OCI-LY7 (cell line): ENCODE measurements at places on chromosomes 2 and 18.

GRCh38 chr2:69202327-69202726, 184.7 kb downstream of the GFPT1 start:
- no peak for DNase-seq

- DNase-seq: no peak
These were observed 994.7 kb upstream of the POU3F3 start for GRCh38 chr2:103859238-103859637.

- no peak for DNase-seq
These were observed 143.2 kb downstream of the MTCL1 start for GRCh38 chr18:8848541-8848940.

DNA sequence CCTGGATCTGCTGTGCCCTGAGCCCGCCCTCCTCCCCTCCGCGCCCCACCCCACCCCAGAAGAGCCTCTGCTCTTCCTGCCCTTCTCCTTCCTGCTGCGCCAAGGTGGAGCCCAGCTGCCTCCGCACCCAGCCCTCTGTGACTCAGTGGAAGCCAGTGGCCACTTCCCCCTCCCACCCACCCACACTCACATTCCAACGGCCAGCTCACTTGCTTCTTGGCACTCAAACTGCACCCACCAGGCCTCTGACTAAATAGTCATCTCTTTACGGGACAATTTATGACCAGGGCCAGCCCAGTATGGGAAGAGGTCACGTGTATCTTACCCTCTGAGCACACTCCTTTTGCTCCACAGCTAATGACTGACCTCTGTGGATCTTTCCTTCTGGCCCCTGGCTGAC, 150.4 kb upstream of the SLC1A4 start:
- no peak for DNase-seq

- no peak for DNase-seq
These were observed 77.2 kb downstream of the NAT8 start for GRCh38 chr2:73564986-73565385.

- DNase-seq: no peak
These were observed 2.0 kb upstream of the MYO1B start for GRCh38 chr2:191243154-191243553.

GRCh38 chr2:52429740-52430139, 1337.9 kb upstream of the CHAC2 start:
- no peak for DNase-seq

DNA sequence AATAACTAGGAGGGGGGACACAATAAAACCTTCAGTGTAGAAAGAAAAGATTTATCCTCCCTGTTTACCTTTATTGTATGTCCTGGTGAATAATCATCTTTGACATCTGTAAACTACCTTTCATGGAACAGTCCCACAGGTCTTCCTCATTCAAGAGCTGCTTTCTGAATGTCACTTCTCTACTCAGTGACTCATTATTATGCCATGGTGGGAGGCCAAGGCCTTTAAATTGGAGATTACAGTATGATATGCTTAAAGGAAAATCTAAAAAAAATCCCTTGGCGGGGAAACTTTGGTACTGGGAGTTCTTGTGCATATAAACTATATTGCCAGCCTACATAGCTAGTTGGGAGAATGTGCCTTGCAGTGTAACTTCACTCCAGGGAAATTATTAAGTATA, 713.0 kb downstream of the TDRD15 start:
- no peak for DNase-seq

- DNase-seq: no peak
These were observed 794 bp upstream of the CHCHD5 start for GRCh38 chr2:112583497-112584133.

DNA sequence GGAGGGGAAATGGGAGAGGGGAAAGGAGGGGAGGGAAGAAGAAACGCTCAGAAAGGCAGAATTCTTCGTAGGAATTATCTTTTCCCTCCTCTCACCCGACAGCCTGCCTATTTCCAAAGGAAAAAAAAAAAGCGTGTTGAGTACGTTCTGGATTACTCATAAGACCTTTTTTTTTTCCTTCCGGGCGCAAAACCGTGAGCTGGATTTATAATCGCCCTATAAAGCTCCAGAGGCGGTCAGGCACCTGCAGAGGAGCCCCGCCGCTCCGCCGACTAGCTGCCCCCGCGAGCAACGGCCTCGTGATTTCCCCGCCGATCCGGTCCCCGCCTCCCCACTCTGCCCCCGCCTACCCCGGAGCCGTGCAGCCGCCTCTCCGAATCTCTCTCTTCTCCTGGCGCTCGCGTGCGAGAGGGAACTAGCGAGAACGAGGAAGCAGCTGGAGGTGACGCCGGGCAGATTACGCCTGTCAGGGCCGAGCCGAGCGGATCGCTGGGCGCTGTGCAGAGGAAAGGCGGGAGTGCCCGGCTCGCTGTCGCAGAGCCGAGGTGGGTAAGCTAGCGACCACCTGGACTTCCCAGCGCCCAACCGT, at the start of gene GAD1:
TSS of gene GAD1 (plus strand) at position 384 of the 589 bp plus-strand sequence. CDS start 1,705 bp downstream, outside the sequence.
- DNase-seq: no peak

GRCh38 chr2:42777883-42778805, 14.2 kb upstream of the OXER1 start:
- DNase-seq: peak; percentile 18

- DNase-seq: no peak
These were observed 255.8 kb upstream of the LRRTM1 start for GRCh38 chr2:80560326-80560725.

DNA sequence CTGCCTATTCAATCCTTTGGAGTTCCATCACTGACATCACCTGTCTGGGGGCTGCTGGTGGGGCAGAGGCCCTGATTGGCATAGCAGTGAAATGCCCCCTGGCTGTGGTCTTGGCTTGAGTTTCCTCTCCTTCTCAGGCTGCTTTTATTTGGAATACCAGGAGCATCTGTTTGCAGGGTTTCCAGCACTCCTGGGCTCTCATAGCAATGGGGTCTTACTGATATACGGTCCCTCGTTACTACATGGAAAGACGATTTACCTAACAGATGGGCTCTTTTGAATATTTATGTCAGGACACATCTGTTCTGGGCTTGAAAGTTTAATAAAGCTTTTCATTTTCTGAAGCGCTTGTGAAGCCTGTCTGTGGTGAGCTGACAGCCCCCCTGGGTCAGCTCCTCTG, 230.3 kb downstream of the SLC4A3 start:
- DNase-seq: no peak

GRCh38 chr18:8802017-8802672, 96.8 kb downstream of the MTCL1 start:
- no peak for DNase-seq

DNA sequence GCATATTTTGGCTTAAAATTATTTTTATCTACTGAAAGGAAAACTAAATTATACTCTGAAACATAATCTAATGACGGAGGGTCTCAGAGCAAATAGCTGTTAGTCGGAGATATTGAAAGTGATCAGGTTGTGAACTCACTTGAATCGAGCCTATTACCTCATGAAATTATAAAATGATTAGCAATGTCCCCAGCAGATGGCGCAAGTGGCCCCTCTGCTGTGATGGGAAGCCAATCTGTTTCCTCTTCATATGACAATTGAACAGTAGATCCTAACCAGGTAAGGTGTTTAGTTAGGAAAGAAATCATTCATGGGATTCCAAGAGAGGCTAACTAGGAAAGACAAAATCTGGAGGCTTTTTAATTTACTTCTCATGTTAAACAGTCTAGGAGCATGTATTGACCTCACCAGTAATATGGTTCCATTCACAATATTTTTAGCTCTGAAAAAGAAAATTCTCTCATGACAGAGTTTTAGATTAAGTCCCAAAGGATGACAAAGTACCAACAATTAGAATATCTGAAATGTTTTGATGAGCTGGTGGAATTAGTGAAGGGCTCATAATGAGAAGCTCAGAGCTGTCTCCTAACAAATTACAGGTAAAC, 29.9 kb upstream of the MPPE1 start:
- peak; percentile 75 for DNase-seq

DNA sequence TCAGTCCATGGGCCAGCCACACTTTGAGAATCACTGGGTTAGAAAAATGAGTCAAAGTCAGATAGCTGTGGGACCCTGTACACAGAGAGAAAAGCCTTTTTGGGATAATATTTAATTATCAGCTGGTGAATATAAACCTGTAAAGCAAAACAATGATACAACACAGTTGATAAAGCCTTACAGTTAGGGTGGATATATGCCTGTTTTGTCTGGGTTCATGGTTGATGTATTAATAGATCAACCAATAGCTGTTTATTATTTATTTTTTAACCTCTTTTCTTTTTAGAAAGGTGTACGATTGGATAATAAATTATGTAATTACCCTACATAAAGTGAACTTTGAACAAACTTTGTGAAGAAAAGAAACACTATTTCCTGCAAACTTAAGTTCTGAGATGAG, 145.6 kb downstream of the TDRD15 start:
- no peak for DNase-seq

- DNase-seq: no peak
These were observed 6.5 kb upstream of the KCNG2 start for GRCh38 chr18:79790996-79791972.

DNA sequence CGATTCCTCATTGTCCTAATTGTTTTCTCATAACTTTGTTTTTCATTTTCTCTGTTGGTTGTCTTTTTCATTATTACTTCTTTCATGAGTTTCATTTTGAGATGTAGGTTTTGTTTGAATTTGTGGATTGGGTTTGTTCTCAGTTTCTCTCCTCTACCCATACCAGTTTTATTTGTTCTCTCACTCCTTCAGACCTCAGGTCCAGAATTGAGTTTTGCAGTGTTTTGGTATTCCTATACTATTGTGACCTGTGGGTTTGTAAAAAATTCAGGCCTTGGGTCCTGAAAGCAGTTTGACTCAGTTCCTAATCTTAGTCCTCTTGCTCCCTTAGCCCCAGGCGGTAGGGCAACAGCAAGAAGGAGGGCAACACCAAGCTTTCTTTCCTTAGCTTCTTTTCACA, 28.3 kb upstream of the UBE2E3 start:
- DNase-seq: no peak

DNA sequence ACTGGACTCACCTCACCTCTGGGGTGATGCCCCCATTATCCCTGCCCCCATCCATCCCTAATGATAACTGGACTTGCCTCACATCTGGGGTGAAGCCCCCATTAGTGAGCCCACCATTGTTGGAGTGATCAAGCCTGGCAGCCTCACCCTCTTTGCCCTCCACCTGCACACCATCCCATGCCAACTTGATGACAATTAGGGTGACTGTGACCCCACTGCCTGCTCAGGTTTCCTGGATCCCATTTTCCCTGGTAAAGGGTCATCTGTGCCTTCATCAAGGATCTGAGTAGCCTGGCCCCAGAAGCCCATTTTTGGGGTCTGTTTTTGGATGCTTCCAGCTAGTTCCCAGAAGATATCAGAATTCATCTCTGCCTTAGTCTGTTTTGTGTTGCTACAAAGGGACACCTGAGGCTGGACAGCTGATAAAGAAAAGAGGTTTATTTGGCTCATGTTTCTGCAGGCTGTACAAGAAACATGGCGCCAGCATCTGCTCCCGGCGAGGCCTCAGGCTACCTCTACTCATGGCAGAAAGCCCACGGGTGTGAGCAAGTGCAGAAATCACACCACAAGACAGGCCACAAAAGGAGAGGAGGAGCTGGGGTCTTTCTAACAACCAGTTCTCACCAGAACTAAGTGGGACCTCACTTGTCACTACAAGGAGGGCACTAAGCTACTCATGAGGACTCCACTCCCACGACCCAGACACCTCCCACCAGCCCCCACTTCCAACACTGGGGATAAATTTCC, 196.4 kb upstream of the TWIST2 start:
- DNase-seq: no peak

DNA sequence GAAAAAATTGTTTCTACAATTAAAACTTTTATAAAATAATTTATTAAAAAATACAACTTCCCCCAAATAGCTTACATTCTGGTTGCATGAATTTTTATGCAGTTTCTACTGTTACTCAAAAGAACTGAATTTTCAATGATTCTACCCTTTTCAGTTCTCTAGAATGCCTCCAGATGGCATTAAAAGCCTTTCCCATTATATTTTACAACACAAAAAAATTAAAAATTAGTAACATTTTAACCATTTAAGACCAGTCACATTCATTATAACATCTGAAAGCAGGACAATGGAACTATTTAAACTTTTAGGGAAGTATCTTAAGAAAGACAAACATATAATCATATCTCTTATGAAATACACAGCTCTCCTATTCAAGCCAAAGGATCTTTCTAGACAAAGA, 236.0 kb upstream of the REV1 start:
- no peak for DNase-seq

DNA sequence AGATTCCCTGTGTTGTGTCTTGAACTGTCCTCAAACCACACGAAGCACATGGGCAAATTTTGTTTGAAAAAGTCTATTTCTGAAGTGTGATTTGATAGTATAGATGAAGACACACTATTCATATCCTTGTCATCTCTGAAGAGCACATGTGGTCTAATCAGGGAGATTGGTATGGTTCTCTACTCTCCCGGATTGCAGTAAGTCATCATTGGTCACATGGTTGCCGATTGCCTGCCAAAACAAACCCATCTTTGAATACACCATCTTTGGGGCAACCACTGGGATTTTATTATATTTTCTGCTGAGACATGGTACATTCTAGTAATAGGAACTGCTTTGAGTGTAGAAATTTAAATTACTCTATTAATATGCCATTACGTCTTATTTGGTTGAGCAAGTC, 186.9 kb downstream of the MYO1B start:
- no peak for DNase-seq

DNA sequence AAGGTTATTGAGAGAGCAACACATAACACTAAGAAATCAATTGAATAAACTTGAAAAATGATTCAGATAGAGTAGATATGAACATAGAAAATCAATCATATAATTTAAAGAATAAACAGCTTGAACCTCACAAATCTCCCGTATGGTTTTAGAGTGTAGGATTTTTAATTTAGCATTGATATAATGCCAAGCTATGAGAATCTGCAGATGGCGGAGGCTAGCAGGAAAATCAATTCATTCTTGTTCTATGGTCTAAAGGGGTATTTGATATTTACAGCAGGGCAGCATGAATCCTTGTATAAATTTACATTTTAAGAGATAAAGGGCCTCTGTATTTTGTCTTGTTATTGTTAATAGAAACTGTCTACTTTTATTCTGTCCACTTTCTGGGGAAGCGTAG, 797.0 kb downstream of the GALR1 start:
- DNase-seq: no peak

GRCh38 chr18:22563164-22563583, 145.5 kb upstream of the CTAGE1 start:
- DNase-seq: peak; percentile 39

- DNase-seq: no peak
These were observed 36.9 kb downstream of the FAM168B start for GRCh38 chr2:131056204-131056931.

DNA sequence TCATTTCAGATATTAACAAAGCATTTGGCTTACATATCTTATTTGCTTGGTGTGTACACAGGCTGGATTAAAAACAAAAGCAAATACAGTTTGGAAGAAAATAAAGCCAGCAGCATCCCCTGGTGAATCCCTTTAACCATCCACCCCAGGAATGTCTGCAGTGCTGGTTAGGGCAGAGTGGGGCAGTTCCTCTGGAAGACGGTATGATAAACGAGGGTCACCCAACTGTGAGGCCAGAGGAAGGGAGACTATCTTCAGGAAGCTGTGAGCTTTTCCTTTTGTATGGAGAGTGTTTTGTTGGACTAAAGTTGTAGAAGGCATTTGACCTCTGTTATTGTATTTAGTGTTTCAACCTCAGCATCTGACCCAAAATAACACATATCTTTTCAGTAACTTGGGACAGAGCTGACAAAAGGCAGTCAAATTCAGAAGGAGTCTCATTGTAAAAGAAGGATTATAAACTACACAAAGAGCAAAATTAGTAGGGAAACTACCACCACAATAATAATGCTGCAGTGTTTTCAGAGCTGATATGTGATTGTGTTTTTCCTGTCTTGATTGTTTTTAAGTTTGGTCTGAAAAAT, 159.1 kb downstream of the FMNL2 start:
- DNase-seq: no peak
